ENCODE measurements at places on chromosomes 5 and 9. TPM values are rescaled to one million over a fixed set of nuclear protein-coding genes. Genes with fewer than 3 reads are reported as not detected.

C5orf52 gene
- not detected for total RNA-seq

EXD3 gene
- 26.0 TPM for total RNA-seq

SH3RF2 gene
- 0.53 TPM for total RNA-seq

DNA sequence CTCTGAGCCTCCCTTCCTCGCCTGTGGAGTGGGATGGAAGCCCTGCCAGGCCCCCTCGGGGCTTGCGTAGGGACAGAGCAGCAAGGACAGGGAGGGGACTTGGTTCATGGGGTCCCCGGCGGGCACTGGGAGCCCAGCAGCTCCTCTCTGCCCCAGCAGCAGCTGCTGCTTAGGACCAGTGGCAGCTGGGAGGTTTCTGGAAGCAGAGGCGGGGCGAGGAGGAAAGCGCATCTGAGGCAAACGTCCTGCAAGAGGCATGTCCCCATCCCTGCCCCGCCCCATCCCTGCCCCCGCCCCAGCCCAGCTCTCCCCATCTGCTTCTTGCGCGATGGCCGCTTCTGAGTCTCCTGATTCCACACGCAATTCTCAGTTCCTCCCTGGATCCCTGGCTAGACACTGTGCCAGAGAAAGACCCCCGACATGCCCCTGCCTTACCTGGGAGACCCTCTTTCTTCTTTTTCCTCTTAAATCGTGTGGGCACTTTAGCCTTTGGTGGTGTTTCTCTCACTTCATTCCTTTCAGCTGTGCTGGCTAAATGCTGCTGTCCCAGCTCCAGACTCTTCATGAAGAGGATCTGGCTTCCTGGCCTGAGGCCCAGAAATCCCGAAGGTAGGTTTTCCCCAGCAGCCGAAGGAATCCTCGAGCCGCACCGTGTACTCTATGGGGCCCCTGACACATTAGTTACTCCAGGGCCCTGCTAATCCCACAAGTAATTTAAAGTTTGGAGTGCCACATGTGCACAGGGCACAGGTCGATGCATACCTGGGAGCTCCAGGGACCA lies 4.4 kb upstream of the OR2S2 start:
- no peak for DNase-seq

DNA sequence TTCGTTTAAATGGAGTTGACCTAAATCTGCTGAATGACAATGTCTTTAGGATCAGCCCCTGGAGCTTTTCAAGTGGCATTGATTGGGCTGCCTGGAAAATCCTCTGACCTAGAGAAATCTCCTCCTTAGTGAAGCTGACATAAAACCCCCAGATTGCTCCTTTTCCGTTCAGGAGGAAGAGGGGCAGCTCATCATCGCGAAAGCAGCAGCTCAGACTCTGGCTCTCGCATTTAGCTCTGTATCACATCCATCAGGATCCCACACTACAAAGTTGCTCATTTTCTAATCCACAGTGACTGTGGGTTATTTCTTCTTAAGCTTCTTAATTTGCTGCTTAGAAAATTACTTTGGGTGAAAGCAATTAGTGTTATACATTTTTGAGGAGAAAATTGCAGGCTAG lies 373.7 kb downstream of the ENC1 start:
- no peak for DNase-seq

GRCh38 chr5:126003309-126003708 lies 419.9 kb upstream of the GRAMD2B start:
- DNase-seq: no peak

GRCh38 chr5:41764650-41765049 lies 105.6 kb downstream of the OXCT1 start:
- no peak for DNase-seq

DNA sequence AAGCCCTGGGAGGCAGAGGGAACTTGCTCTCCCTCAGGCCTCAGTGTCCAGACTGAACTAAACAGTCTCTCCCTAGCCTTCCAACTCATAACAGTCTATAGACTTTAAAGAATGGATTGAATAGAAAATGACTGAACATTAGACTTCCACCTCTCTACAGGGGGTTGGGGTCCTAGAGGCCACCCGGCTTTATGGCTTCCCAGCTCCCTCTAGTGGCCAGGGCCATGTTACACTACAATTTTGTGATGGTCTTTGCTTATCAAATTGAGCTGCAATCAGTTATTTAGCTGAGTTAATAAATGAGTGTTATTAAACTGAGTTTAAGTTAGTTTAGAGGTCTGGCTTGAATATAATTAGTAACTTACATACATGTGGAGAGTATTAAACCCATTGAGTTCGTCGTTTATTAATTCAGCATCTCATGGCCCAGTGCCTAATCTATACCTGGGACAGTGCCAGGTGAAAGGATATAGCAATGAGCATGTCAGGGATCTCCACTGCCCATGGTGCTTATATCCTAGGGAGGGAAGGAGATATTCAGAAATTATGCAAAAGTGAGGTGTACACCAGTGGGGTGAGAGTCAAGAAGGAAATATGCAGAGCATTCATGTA lies 105.2 kb downstream of the SH3TC2 start:
- DNase-seq: peak; percentile 54

DNA sequence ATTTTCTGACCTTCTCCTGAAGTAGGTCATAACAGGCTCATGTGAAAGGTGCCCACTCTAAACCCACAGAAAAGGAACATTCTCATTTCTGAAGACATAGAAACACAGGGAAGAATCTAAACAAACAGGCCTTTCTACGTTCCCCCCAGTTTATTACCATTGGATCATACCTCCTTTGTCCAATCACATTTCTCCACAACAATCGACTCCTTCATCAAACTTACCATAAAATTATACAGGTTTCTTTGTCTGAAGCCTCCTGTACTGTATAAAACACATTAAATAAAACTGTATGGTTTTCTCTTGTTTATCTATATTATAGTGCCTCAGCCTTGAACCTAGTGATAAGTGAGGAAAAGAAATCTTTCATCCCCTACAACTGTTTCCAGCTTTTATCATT lies 340.7 kb downstream of the ENC1 start:
- DNase-seq: no peak

- no peak for DNase-seq
Measured at GRCh38 chr9:17631396-17631795, 52.5 kb downstream of the SH3GL2 start.

DNA sequence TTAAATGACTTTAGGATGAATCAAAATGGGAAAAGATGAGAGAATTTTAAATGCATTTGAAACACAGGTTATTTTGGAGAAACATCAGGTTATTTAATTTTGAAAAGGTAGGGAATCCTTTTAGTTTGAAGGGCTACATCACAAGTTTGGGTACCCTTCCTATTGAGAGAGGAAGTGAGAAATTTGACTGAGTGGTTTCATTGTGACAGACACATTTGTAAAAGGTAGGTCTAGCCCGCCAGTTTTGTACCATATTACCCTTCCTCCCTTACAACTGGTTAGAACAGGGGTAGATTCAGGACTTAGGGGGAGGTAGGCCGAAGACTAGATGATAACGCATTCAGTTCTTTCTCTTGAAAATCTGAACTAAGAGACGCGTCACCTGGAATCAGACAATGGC lies 464.2 kb downstream of the EBF1 start:
- no peak for DNase-seq

- DNase-seq: no peak
Measured at GRCh38 chr5:53681079-53681478, 120.6 kb downstream of the NDUFS4 start.

DNA sequence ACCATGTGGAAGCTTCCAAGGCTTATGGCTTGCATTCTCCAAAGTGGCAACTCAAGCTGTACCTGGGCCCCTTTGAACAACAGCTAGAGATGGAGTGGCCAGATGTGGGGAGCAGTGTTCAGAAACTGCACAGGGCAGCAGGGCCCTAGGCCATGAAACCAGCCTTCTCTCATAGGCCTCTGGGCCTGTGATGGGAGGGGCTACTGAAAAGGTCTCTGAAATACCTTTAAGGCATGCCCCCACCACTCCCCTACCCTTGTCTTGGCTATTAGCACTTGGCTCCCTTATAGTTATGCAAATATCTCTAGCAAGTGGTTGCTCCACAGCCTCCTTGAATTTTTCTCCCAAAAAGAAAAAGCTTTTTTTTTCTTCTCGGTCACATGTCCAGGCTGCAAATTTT lies 1014.6 kb downstream of the DTWD2 start:
- no peak for DNase-seq

GRCh38 chr9:126793686-126794417 lies 11.0 kb upstream of the ZBTB43 start:
- no peak for DNase-seq

GRCh38 chr9:36892279-36892678 lies 141.8 kb downstream of the PAX5 start:
- DNase-seq: no peak

DNA sequence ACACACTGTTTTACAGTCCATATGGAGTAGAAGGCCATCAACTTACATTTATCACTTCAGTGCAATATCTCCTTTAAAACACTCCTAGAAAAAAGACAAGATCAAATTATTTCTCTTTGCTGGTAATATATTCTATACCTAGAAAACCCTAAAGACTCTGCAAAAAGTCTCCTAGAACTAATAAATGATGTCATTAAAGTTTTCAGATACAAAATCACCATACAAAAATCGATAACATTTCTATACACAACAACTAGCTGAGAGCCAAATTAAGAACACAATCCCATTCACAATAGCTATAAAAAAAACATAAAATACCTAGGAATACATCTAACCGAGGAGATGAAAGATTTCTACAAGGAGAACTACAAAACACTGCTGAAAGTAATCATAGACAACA lies 300.3 kb downstream of the CETN3 start:
- DNase-seq: no peak

DNA sequence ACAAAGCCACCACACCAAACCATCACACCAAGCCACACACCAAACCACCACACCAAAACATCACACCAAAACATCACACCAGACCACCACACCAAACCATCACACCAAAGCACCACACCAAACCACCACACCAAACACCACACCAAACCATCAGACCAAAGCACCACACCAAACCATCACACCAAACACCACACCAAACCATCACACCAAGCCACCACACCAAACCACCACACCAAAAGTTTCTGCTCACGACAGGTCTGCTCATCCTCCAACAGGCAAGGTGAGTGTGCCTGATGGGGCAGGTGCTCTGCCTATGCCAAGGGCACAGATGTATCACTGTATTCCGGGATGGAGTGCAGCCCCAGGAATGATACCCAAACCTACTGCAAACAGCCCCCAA lies 87.9 kb upstream of the FSTL4 start:
- no peak for DNase-seq

DNA sequence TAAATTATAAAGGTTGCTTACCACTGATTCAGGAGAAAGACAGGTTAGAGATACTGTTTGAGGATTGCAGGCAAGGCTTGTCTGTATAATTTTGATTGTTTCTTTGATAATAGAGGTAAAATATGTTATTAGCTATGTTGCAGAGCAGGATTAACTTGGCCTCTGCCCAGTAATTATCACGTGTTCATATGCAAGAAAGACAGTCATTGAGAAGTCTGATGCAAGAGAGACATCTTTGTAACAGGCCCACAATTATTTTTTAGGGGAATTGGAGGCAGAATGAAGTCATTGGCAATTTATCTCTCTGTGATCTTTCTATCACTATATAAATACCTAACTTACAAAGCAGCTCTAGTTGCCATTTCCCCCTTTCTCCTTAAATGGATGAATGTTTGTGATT lies 46.0 kb downstream of the SLC44A1 start:
- DNase-seq: no peak

DNA sequence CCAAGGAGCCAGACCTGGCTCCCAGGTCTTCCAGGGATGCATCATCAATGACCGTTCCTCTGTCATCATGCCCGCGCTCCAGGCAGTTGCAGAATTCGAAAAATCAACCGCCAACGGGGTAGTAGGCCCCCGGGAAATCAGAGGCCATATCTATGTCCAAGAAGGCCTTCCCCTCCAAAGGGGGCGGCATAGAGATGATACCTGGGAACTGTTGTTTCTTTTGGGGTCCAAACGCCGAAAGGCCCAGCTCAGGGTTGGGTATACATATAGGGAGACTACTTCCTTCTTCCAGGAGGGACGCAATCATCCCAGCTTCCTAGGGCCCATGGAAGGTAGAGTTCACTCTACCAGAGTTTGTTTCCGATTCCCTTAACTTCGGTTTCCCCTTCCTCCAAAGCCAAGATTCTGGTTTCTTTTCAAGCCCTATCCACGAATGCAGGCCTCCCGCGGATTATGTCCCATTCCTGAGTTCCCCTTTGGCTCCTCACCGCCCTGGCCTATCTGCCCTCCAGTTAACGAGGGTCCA lies 754 bp downstream of the DCAF12 start:
- no peak for DNase-seq

GRCh38 chr5:39399135-39400036 lies 25.4 kb downstream of the DAB2 start:
- no peak for DNase-seq

DNA sequence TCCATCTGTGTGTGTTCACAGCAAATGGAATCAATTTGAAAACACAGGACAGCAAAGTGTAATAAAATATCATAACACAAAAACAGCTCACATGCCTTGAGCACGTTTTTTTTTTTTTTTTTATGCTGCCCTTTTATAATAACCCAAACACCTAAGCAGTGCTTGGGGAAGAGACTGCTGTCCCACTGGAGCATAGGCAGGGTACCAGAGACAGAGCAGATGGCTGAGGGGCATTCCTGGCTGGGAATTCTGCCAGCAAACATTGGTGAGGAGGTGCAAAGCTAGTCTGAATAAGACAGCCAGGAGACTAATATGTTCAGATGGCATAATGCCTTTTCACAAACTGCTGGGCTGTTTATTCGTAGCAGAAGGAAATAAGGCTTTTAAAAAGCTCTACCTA lies 58.1 kb upstream of the SV2C start:
- DNase-seq: no peak

GRCh38 chr9:130421802-130422276 lies 22.9 kb upstream of the ASS1 start:
- DNase-seq: no peak

- DNase-seq: no peak
Measured at GRCh38 chr9:18459962-18460584, 13.9 kb upstream of the ADAMTSL1 start.

GRCh38 chr9:114124138-114124537 lies 25.0 kb upstream of the KIF12 start:
- DNase-seq: no peak

GRCh38 chr9:14262827-14263226 lies 51.1 kb downstream of the NFIB start:
- no peak for DNase-seq

DNA sequence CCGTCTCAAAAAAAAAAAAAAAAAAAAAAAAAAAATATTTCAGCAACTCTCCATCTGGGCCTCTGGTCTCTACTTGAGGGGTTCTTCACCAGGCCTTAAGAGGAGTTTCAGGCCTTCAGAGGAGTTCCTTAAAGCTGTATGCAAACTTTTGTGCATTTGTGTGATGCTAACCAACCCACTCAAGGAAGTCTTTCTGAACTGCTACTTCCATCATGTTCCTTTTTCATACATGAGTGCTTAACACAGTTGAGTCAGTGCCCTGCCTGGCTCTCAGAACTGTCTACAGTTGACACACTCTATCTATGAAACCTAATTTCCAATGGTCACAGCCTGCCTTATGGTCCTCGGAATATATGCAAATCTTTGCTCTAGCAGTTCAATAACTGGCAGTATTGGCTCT lies 146.5 kb downstream of the MEF2C start:
- no peak for DNase-seq

- DNase-seq: no peak
Measured at GRCh38 chr5:163505049-163505367, 411 bp upstream of the MAT2B start.
